Esophagus muscularis mucosa (tissue), 4 donors: ENCODE measurements at places on chromosomes 5 and 9. TPM values are rescaled to one million over a fixed set of nuclear protein-coding genes. Genes with fewer than 3 reads are reported as not detected.

KIF12 gene
- not detected for total RNA-seq

TAS2R1 gene
- total RNA-seq, result not detected

GRXCR2 gene
- total RNA-seq, result not detected

MCCC2 gene
- total RNA-seq, result 23.3 TPM

SLC36A2 gene
- not detected for total RNA-seq

SOHLH1 gene
- total RNA-seq, result not detected

PCDHGA1 gene
- total RNA-seq, result 0.69 TPM

PCDHA8 gene
- total RNA-seq, result 0.29 TPM

DNA sequence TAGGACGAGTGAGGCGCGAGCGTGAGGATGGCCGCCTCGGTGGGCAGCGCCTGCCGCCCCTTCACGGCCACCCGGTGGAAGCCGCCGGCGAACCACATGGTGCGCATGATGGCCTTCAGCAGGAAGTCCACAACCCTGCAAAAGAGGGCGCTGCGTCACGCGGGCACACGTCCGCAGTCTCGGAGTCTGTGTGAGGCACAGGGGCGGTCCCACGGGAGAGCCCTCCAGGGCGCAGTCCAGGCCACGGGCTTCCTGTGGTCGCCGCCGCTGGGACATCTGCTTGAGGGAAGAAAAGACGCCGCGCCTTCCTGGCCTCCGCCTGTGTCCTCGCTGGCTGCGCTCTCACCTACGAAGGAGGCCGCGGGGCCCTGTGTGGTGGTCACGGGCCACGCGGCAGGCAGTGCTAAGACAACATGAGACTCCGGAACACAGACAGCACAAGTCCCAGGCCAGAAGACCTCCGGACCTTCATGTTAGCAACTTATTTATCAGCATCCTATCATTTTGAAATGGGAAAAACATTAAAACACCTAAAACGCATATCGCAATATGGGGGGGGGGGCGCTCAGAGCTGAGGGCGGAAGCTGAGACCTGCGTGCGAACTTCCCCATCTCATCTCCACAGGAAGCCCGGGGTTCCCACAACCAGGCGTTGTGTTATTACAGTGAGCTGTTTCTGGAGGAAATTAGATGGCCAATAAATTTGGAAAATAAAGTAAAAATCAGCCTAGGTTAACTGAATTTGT is 28.8 kb downstream of the LPCAT1 start:
- DNase-seq, result no peak

GRCh38 chr9:94086486-94087345 is 2.5 kb downstream of the PTPDC1 start:
- no peak for DNase-seq

GRCh38 chr5:143218517-143219170 is 184.8 kb downstream of the NR3C1 start:
- no peak for DNase-seq

DNA sequence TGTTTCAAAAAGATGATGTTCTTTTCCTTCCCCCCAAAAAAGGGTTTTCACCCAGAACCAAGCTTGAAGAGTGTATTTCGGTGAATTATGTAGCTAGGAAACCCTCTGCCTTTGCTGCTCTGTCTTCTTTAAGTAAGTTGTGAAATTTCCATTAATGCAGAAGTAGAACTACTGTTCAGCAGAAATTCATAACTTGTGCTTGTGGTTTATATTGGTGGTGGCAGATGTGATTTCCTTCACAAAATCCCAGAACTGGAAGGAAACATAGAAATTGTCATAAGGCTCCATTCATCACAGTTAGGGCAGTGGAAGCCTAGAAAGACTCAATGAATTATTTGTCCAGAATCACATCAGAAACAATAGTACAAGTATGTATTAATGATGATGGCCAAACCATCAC is 42.1 kb upstream of the DAB2 start:
- no peak for DNase-seq

GRCh38 chr5:157828105-157828943 is 30.6 kb downstream of the CLINT1 start:
- DNase-seq, result no peak

- DNase-seq, result no peak
Observed at GRCh38 chr5:31701642-31702299, 62.8 kb downstream of the PDZD2 start.

DNA sequence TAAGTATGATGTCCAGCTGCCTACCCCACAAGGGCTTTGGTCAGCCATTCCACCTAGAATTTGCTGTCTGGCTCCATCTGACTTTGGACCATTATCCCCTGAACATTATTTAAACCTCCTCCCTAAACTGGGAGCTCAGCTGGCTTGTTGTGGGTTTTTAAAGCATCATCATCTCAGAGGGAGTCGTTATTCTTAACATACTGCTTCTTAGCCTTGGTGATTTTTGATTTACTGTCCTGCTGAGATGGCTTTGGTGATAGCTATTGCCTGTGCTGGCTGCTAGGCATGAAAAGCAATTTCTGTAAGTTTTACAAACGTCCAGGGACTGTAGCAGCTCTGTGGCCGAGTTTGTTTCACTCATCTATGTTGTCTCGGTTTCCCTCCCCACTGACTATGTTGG is 256.1 kb downstream of the NR3C1 start:
- no peak for DNase-seq

- DNase-seq, result no peak
Observed at GRCh38 chr9:13143281-13143680, 136.2 kb downstream of the MPDZ start.

- DNase-seq, result no peak
Observed at GRCh38 chr5:78514427-78515330, 133.9 kb downstream of the LHFPL2 start.

- no peak for DNase-seq
Observed at GRCh38 chr5:88502179-88503040, 233.8 kb upstream of the TMEM161B start.

DNA sequence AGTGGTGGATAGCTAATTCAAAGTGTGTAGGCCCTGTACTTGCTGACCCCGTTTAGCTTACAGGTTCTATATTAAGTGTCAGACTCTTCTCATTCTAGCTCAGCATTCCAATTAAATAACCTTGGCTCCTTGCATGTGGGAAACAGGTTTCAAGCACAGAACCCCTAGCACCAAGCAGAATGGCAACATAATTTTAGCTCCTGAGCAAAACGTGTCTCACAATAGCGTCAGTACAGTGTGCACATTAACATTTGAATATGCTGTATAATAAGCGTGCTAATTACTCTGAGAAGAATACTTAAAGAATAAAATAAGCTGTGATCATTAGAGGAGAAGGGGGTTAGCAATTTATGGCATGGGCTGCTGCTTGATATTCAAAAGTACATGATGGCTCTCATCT is 21.0 kb upstream of the ANP32B start:
- DNase-seq, result no peak

- no peak for DNase-seq
Observed at GRCh38 chr5:112228667-112229066, 190.4 kb downstream of the EPB41L4A start.

DNA sequence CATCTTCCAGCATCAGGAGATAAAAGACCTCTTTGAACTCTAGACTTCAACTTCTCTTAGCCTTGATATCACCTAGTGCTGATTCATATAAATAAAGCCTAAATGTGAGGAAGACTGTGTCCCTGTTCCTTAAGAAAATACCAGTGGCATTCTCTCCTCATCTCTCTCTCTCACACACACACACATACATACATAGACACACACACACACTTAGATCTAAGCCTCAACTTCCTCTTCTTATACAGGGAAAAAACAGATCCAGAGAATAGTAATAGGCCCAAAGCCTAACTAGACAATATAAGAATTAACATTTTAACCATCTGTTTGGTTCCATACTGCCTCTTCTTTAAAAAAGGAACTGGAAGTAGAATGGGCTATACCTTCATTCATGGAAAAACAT is 195.3 kb upstream of the NR4A3 start:
- no peak for DNase-seq

DNA sequence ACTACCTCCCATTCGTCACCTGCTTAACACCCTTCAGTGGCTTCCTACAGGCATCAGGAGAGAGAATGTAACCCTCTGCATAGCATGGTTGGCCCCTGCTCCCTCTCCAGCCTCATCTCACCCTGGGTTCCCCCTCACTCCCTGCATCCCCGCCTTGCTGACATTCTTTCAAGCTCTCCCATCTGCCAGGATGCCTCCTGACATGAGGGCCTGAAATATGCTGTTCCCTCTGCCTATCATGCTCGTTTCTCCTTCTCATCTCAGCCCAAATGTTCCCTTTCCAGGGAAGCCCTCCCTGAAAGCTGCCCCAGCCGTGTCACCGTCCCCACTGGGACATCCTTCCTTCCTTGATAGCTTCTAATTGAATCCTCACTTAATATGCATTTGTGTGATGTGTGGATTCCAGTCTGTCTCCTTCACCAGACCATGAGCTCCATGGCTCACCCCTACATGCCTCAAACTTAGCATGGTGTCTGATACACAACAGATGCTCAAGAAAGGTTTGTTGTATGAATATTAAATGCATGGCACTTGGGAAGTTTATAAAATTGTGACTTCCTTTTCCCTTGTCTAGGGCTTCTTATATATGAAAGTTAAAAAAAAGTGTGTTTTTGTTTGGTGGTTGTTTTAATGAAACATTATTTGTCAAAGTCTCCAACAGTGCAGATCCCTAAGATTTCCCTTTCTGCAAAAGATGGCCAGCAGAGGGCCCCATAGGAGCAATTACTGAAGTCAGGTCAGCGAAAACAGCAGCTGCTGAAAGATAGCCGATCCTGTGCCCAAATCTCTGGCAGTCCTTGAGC is 7.3 kb upstream of the C5orf58 start:
- peak; percentile 96 for DNase-seq

GRCh38 chr9:16828340-16829281 is 41.9 kb downstream of the BNC2 start:
- DNase-seq, result no peak

DNA sequence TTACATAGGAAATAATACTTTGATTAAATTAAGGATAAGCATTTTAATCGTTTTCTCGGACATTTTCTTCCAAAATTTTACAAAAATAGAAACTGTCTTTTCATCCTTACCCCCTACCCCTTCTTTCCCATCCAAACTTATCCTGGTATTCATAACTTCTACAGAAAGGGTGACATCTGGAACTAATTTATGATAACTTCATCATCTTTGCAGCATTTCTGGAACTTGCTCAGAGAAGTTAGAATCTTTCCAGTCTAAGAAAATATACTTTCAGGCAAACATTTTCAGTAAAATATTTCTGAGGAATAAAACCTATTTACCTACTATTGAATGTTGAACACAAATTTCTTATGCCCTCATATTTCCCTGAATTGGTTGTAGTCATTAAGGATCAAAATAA is 309.0 kb downstream of the MAN2A1 start:
- DNase-seq, result no peak

GRCh38 chr5:158492841-158493242 is 606.9 kb downstream of the EBF1 start:
- DNase-seq, result no peak

GRCh38 chr5:59198365-59198764 is 615.5 kb downstream of the RAB3C start:
- DNase-seq, result no peak

DNA sequence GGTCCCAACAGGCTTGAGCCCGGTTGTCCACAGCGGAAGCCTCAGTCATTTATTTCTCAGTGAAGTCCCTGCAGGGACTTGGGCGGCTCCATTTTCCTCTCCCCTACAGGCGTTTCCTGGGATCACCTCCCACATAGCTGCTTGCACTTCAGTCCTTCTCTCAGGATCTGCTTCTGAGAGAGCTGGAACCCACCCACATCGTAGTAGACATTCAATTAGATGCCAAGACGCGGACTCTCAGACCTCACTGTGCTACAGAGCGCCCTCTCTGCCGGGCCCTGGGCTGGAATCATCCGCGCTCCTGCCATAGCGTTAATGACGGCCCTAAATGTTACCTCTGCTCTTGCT is 54.0 kb upstream of the ROR2 start:
- no peak for DNase-seq

- DNase-seq, result no peak
Observed at GRCh38 chr5:142783601-142784341, 13.6 kb downstream of the ARHGAP26 start.

GRCh38 chr5:178296066-178296465 is 63.5 kb upstream of the PHYKPL start:
- DNase-seq, result no peak

DNA sequence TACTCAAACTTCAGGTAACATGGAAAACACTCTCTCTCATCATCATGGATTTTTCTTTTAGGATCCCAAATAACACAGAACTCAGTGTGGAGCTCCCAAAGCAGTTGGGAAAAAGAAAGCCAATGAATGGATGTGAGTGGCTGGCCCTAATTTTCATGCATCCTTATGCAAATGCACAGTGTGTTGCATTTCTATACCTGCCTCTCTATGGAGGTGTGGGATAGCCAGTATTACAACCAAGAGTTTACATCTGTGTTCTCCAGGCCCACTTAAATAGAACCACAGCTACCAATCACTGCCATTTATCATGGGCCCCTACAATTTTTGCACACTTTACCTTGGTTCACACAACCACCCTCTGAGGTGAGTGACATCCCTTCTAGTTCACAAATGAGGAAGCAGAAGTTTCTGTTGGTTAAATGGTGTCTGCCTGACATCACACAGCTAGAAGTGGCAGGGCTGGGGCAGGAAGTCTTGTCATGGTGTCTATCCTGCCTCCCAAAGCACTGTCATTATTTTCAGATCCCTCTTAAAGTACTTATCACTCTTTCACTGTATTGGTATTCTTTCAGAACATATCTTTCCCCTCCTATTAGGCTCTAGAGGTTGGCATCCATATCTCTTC is 17.3 kb downstream of the MAMDC2 start:
- DNase-seq, result no peak

DNA sequence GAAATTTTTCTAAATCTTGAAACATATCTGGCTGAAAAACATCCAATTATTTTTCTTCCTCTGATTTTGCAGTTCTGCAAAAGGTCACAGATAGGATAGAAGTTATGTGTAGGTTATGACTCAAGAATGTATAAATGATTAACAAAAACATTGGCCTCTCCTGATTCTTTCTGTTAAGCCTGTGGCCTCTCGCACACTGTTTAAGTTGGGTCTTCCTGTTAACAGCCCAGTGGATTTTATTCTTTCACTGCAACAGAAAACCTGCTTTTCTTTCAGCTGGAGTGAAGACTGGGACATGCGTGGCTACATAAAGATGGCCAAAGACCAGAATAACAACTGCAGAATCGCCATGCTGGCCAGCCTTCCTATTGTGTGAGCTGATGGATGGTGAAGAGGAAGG is 17.1 kb upstream of the SPATA31E1 start:
- no peak for DNase-seq

- DNase-seq, result no peak
Observed at GRCh38 chr5:68484307-68485068, 268.9 kb downstream of the PIK3R1 start.

GRCh38 chr9:9202276-9202675 is 1402.7 kb upstream of the DMAC1 start:
- no peak for DNase-seq

- DNase-seq, result no peak
Observed at GRCh38 chr9:115770521-115770920, 383.1 kb upstream of the PAPPA start.

GRCh38 chr5:100647461-100648230 is 112.5 kb downstream of the FAM174A start:
- DNase-seq, result no peak
